ENCODE measurements at places on chromosomes 3 and 15. TPM values are rescaled to one million over a fixed set of nuclear protein-coding genes. Genes with fewer than 3 reads are reported as not detected.

GRCh38 chr3:190620886-190621608, 107.2 kb downstream of the IL1RAP start:
- DNase-seq: no peak

- DNase-seq: no peak
Observed at GRCh38 chr3:17544632-17545031, 197.8 kb downstream of the TBC1D5 start.

- no peak for DNase-seq
Observed at GRCh38 chr3:98650971-98651779, 57.8 kb upstream of the CPOX start.

GRCh38 chr3:183551930-183552329, 3.6 kb downstream of the KLHL6 start:
- DNase-seq: no peak

GRCh38 chr15:26632500-26632899, 140.4 kb downstream of the GABRB3 start:
- no peak for DNase-seq

DNA sequence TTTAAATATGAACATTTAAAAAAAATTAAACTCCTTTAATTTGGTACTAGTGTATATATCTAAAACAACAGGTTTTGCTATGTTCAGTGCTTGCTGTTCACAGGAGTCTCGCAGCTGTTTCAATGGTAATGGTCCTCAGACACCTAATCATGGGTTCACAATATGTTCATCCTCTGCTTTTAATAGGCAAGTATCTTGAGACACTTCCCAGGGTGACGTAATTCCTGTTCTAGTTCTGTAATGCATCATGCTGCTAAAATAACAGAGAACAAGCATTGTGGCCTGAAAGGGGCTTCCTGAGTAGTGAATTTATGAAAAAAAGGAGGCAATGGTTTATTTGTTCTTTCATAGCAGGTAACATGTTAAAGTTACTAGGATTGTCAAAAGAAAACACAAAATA, 625.2 kb upstream of the GBE1 start:
- no peak for DNase-seq

DNA sequence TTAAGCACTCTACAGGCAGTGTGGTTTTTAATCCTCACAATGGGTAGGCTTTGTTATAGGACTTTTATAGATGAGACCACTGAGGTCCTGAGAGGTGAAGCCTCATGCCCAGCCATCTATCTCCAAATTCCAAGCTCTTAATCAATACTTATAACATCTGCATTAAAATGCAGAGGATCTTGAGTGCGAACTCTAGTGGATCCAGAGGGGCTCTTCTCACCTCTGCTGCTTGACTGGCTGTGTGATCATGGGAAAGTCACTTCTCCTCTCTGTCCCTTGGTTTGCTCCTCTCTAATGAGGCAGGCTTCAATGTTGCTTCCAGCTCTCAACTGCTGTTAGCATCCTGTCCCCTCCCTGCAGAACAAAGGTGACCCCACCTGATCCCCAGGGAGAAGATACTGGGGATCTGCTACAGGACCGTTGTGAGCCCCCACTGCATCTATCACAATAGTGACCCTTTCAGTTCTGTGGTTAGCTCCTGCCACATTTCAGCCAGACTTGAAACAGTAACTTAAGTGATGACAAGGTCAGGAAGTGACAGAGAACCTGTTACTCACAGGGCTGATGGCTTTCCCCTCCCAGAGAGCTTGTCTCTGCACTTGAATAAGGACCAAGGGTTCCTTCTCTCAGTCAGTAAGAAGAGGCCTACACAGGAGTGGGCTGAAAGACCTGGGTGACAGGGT, 1.3 kb downstream of the SLC27A2 start:
- DNase-seq: no peak

DNA sequence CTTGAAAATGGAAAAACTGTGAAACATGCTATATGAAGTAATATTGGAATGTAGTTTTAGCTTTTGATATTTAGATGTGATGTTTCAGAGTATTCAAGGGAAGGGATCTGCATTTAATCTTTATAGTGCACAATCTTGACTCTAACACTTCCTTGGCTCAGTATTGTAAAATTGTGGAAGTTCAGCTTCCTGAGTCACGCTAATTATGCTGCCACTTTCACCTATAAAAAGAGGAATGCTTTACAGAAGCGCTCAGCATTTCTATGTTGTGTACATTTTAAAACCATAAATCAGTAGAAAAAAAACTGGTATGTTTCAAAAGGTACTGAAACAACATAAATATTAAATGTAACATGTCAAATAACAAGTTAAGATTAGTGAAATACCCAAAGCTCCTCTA, 32.6 kb downstream of the SERPINI2 start:
- no peak for DNase-seq

Gene CPNE9
- polyA plus RNA-seq: not detected

Gene SERPINI1
- polyA plus RNA-seq: 19.4 TPM

Gene GHSR
- polyA plus RNA-seq: not detected

Gene WDR76
- 1.8 TPM for polyA plus RNA-seq

GRCh38 chr3:97719156-97719821, 45.3 kb upstream of the ARL6 start:
- peak; percentile 82 for DNase-seq

Gene TMEM158
- polyA plus RNA-seq: 16.0 TPM

DNA sequence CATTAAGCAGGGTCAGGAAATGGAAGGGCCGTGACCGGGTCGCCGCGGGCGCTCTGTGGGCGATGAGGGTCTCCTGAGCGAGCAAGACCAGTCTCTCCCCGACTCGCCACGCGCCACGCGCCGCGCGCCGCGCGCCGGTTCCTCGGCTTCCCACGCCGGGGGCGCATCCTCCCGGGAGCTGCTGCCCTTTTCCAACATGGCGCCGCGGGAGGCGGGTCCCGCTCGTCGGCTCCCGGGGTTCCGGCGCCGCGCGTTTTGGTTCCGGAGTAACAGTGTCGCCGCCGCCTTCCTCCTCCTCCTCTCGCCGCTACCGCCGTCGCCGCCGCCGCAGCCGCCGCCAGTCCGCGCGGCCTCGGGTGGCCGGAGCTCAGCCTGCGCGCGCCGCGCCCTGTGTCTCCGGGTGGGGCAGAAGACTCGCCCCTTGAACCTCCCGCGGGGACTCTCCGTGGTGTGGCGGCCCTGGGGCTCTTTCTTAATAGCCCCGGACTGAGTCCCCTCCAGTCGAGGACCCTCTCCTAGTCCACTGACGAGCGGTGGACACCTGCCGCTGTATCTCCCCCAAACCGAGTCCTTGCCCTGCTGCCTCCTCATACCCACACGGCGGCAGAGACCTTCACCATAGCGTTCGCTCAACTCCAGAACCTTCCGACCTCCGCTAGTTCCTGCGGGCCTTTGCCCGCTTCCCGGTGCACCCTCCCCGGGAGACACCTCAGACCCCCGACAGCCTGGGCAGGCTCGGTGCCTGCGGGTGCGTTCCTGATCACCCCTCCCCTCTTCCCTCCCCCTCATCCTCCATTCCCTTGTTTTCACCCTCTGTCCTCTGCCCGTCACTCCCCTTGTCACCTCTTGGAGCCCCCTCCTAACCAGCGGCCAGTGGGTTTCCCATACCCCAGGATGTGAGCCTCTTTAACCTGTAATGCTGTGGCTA, at the start of gene MAP2K5:
Gene MAP2K5, plus strand, starts transcription at position 284 of the 928 bp plus-strand sequence. Its CDS starts 633 bp downstream, at position 917.
- DNase-seq: peak; percentile 89

Gene KBTBD13
- 0.56 TPM for polyA plus RNA-seq

GRCh38 chr3:101279765-101280385, 40.5 kb downstream of the IMPG2 start:
- DNase-seq: no peak

Gene RTP3
- polyA plus RNA-seq: 1.8 TPM

GRCh38 chr3:14410106-14410502, 7.7 kb downstream of the SLC6A6 start:
- DNase-seq: no peak

DNA sequence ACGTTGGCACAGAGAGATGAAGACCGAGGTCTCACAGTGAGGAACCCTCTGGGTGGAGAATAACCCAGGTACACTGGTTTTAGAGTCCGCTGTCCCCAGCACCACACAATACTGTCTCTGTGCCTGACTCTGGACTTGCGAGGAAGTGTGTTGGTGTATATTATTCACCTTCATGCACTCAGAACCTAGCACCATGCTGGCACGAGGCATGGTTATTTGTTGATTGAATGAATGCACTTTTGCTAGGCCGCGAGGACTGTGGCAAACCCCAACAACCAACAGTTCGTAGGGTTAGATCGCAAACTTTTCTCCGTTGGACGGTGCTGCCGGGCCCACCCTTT, 484 bp upstream of the C3orf52 start:
- peak; percentile 14 for DNase-seq

Gene ATP8B4
- polyA plus RNA-seq: 1.3 TPM

Gene TOP2B
- 49.5 TPM for polyA plus RNA-seq

Gene GABRR3
- not detected for polyA plus RNA-seq

Gene EIF2A
- 34.5 TPM for polyA plus RNA-seq

GRCh38 chr3:155416500-155417118, 123.1 kb upstream of the STRIT1 start:
- no peak for DNase-seq

Gene MAN2A2
- 44.5 TPM for polyA plus RNA-seq

DNA sequence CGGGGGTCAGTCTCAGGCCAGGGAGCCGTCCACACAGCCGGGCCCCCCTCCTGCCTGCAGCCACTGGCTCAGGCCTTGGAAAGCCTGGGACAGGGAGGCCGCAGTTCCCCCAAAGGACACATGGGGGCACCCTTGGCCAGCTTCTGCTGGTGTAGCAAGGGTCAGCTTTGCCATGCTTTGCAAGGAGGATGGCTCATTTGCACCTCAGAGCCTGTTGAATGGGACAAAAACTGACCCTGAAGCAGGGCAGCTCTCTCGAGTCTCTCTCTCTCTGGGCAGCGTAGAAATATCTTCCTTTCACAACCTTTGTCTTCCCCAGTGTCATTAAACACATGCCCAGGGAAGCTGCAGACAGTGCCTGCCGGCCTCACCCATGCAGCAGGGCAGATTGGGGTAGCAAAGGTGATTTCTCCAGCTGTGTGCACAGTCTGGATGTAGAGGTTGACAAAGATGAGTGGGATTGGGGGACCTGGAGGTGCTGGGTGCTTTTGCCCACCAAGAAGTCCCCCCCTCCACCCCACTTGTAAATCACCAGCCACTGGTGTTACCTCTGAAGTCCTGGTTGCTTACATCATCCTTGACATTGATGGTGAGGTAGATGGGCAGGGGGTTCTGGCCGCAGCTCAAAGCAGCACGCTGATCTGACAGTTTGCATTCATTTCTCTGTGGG, 17.4 kb upstream of the EHD4 start:
- peak; percentile 88 for DNase-seq

DNA sequence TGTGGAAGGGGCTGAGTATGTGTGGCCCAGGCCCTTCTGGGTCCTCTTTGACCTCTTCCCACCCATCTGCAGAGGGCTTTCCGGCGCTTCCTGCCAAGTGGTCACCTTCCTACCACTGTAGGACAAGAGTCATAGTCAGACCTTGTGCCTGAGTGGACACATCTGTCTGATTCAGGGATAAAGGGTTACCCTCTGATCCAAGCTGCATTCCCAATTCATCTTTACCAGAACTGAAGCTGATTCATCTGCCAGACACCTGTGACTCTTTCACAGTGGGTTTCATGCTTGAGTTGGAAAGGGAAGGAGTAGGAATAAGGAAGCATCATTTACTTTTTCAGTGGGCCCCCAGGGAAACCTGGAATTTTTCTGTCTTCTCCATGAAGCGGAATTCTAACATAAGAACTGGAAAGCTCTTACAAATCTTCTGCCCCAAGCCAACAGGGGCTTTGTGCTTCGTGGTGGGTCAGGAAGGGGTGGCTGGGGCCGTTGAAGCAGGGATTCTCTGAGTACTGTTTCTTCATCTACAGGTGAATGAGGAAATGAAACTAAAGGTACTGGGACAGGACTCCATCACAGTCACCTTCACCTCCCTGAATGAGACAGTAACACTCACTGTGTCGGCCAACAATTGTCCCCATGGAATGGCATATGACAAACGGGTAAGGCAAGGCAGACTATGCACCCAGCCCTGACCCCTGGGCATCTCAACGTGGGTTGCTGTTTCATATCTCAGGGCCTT, 46.4 kb downstream of the C3orf20 start:
- DNase-seq: no peak

GRCh38 chr15:31255176-31255510, 71.5 kb upstream of the KLF13 start:
- no peak for DNase-seq

GRCh38 chr3:105456017-105456416, 89.3 kb downstream of the ALCAM start:
- no peak for DNase-seq

Gene CFAP161
- 0.81 TPM for polyA plus RNA-seq

Gene CELSR3
- 1.9 TPM for polyA plus RNA-seq

DNA sequence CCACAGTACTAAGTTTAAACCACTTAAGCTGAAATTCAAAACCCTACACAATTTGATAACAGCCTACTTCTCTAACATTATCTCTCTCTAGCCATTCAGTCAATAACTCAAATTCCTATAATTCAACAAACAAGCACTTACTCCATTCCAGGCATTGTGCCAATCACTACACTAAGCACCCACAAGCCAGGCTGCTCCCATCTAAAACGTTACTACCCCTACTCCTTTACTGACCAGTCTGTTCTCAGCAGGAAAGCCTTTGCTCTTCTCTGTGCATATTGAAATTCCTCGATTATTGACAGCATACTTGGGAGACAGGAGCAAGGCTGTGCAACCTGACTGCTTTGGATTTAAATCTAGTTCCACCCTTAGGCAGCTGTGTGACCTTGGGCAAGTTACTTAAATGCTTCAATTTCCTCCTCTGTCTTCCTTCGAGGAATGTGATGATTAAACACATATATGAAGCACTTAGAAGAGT, 177.2 kb upstream of the THBS1 start:
- no peak for DNase-seq

DNA sequence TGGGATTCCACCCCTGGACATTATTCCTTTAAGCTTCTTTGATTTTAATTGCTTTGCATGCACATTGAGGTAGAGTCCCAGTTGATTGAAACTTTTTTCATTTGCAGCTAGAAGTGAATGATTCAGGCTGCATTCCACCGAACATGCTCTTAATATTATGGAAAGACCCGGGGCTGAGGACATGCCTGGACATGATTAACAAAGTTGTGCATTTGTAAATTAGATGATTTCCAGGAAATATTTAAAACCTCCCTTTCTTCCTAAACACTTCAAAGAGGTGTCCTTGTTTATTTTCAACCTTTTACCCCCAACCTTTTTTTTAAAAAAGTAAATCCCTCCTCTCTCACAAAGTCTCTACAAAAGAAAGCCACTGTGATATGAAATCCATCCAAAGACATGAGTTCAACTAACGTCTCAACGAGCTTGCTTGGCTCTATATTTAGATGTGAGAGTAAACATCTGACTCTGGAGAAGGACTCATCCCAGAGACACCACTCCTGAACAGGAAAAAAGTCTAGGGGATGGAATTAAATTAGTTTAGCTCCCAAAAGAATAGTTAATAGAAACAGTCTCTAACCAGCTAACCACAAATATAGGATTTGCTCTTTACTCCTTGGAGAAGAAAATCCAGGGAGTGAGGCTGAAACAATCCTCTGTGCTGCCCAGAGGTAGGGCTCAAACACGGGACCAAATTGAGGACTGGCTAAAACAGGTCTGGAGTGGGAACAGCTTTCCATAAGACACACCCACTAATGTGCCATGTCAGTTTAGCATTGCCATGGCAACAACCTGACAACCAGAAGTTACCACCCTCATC, 83.1 kb downstream of the XXYLT1 start:
- DNase-seq: no peak

Gene SLITRK3
- polyA plus RNA-seq: 1.3 TPM
